Chondrocyte (in vitro differentiated cells): ENCODE measurements at places on chromosomes 1 and 21. TPM values are rescaled to one million over a fixed set of nuclear protein-coding genes. Genes with fewer than 3 reads are reported as not detected.

LDLRAD1 gene
- total RNA-seq: not detected in 3 replicates

GJA5 gene
- 0.17 to 0.44 TPM in 2 of 3 replicates, not detected in the other for total RNA-seq

KRTAP12-2 gene
- total RNA-seq: not detected in 3 replicates

GRCh38 chr1:8122160-8122476 is 96.0 kb upstream of the ERRFI1 start:
- no peak for DNase-seq

DNA sequence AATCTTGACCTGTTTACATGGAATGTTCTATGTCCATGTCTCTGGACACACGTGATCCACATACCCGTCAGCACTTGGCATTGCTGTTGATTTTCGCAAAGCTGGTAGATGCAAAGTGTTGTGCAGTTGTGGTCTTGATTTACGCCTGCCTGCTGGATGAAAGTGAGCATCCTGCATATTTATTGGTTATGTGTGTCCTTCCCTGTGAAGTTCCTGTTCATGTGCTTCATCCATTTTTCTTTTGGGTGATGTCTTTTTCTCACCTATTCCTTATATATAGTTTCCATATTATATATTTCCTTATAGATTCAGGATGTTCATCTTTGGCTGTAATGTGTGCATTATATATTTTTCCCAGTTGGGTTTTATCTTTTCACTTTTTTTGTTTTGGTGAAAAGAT is 6.5 kb downstream of the AGPAT3 start:
- DNase-seq: no peak
